Ecto neural progenitor cell (in vitro differentiated cells): ENCODE measurements at places on chromosomes 1 and 21.
A peak's percentile ranks its signal among the peaks of the same experiment; 100 is the strongest.

GRCh38 chr1:29258189-29258975 lies 22.1 kb downstream of the PTPRU start:
- no peak for DNase-seq

DNA sequence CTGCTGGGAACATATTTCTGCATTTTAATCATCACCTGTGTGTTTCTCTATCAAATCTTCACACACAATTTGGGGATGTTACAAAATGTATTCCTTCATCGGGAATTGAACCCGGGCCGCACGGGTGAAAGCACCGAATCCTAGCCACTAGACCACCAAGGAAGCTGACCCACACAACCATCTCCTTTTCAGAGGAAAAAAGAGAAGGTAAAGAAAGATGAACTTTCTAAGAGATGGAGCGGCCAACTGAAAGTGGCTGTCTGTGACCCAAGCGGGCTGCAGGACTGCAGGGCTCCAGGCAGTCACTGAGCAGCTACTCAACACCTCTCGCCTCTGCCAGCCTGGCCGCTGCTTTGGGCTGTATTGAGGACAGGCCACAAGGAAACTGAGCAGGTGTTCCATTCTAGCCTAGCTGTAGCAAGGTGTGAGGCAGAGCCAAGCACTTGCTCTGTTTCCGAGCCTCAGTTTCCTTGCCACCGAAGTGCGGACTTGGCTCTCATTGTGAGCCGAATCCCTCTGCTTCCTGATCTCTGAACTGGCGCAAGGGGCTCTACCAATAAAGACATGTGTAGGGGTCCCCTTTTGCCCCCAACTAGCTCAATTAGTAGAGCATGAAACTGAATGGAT lies 156.9 kb upstream of the NBPF11 start:
- no peak for DNase-seq

DNA sequence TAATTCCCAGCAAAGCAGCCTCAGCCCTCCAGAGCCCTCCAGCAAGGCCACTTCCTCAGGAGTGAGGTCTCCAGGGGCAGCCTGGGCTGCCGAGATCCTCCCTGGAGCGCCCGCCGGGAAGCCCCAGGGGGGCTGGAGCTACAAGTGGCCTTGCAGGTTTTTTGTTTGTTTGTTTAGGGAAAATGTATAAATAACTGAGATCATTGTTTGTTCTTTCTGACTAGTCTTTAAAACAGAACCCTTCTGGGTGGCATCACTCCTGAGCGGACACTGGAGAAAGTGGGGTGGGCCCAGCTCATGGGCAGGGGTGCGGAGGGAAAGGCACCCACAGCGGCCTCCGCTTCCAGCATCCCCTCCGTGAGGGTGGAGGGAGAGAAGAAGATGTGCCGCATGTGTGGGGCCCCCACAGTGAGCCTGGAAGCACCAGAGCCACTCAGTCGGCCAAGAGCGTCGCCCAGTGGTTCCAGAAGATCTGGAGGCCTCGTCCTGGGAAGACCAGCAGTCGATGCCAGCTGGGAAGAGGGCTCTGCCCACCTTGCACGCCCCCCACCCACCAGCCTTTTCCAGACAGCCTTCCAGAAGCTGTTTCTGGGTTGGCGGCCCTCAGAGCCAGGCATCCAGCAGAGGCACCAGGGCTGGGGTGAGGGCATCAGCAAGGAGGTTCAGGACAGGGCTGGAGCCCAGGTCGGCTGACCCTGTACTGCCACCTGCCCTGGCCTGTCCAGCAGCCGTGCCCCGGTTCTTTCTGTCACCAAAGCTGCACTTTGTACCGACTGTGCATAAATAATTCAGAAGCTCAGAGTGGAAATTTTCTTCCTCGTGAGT lies 34.6 kb downstream of the TFF3 start:
- DNase-seq = no peak

- peak; percentile 17 for DNase-seq
These were observed 286.8 kb downstream of the PTPRU start for GRCh38 chr1:29523136-29523535.

DNA sequence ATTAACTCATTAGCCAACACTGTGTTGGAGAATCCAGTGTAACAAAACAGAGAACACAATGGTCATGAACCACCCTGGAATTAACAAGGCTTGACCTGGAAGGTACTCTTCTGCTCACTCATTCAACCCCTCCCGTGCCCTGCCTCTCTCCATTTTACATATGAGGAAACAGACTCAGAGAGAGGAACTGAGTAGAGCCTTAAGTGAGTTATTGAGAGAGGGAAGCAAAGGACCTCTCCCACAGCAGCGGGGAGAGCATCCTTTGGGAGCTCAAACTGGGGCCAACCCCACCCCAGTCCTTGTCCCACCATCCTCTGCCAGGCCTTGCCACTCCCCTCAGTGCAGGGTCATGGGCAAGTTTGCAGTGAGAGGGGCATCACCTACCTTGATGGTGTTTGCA lies 1.4 kb downstream of the S100A12 start:
- no peak for DNase-seq

- DNase-seq = no peak
These were observed 40.0 kb downstream of the GADD45A start for GRCh38 chr1:67724928-67725560.

GRCh38 chr1:183200451-183200850 lies 14.4 kb downstream of the LAMC2 start:
- DNase-seq = no peak

- no peak for DNase-seq
These were observed 90.0 kb downstream of the GLUL start for GRCh38 chr1:182301467-182302198.

DNA sequence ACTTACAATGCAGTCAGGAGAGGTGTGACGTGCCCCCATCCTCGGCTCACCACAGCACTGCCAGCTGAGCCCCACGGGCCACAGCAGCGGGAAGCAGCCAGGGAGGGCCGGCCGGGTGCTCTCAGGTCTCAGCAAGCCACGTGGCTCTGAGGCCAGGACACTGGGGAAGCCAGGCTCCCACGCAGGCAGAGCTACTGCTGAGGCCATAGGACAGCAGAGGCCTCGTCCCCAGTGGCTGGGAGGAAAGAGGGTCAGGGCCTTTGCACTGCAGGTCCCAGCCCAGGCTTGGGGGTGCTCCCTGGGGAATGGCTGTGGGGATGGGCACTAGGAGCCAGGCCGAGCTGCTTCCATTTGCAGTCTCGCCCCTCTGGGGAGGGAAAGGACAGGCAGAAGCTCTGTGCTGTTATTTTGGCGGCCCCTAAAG lies 5.8 kb downstream of the LRRC47 start:
- DNase-seq = no peak

- no peak for DNase-seq
These were observed 163.2 kb downstream of the EIF4G3 start for GRCh38 chr1:21013510-21013909.

DNA sequence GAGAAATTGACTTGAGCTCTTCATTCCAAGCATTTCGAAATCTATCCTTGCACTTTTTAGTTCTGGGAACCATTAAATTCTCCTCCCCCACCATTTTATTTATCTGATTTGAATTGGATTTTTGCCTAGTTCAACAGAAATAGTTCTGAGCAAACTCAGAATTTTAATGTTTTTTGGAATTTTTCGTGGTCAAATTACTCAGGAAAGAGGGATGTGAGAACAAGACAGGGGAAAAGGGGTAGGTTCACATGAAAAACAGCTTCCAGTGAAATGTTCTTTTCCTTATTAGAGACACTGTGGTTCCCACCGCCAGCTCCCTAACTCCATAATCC lies 5.7 kb upstream of the ZNF697 start:
- no peak for DNase-seq
